ENCODE measurements at places on chromosomes 4 and X. TPM values are rescaled to one million over a fixed set of nuclear protein-coding genes. Genes with fewer than 3 reads are reported as not detected.

DNA sequence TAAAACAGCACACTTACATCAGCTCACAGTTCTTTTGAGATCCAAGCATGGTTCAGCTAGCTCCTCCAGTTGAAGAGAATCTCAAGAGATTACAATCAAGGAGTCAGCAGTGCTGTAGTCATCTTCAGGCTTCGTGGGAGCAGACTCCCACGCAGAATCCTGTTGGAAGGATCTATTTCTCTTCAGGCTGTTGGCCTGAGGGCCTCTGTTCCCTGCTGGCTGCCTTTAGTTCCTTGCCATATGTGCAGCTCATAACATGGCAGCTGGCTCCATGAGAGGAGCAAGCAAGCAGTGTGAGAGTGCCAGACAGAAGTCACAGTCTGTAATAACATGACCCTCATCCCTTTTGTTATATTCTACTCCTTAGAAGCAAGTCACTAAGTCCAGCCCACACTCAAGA, 168.6 kb downstream of the COX18 start:
- H3K4me3 ChIP-seq = no peak overlapping the region
- no peak for DNase-seq
- H3K27me3 ChIP-seq = no peaks in the 10 kb centered on the region
- no peaks in the 10 kb centered on the region for H3K4me1 ChIP-seq
- H3K27ac ChIP-seq = no peak overlapping the region
- no peaks in the 10 kb centered on the region for H3K36me3 ChIP-seq

Gene FANCB
- 4.7 TPM for total RNA-seq

Gene SSX2
- not detected for total RNA-seq

- DNase-seq = peak; percentile 16
- no peaks in the 10 kb centered on the region for H3K4me1 ChIP-seq
- H3K27me3 ChIP-seq = no peaks in the 10 kb centered on the region
- no peak overlapping the region for H3K27ac ChIP-seq
- H3K4me3 ChIP-seq = no peak overlapping the region
- no peaks in the 10 kb centered on the region for H3K36me3 ChIP-seq
These were observed 128.0 kb downstream of the TMA16 start for GRCh38 chr4:163622379-163623035.

DNA sequence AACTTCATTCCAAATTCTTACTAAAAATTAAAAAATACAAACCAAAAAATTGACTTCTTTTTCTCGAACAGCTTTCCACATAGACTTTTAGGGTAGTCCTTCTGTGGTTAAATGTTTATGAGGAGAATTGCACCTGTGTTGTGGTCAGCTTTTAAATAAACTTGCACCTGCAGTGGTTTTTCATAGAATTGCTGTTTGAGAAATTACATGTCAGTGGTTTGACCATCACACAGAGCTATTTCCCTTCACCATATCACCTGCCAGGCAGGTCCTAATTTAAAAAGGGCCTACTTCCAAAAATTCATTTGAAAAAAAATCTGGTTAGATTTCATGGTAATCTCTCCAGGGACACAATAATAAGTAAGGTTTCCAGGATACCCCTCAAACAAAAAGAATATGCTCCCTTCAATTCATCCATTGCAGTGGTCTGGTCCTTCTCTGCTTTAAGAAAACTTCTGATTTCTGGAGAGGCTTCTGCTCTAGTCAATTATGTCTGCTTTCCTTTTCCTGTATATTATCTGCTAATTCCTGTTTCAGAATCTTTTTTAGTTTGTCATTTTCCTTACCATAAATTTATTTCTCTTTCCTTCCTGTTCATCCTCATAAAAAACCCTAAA, 9.8 kb upstream of the UTP3 start:
- DNase-seq = no peak
- no peak overlapping the region for H3K4me3 ChIP-seq
- H3K27ac ChIP-seq = no peak overlapping the region
- no peaks in the 10 kb centered on the region for H3K4me1 ChIP-seq
- H3K36me3 ChIP-seq = no peaks in the 10 kb centered on the region

DNA sequence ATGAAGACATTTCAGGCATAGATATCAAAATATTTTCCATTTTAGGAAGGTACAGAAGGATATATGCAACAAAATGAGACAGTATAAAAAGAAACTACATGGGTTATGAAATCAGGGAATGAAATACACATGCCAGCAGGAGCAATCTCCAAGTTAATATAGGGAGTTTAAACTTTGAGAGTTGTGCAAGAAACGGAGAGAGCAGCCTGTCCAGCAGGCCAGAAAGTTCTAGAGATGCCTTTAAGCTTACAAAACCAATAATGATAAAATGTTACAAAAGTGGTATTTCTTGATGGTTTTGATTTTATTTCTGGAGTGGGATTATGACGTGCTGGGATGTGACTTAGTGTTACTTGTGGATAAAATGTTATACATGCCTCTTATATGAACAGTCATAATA, 2047.9 kb downstream of the ARAP2 start:
- no peaks in the 10 kb centered on the region for H3K36me3 ChIP-seq
- no peaks in the 10 kb centered on the region for H3K27me3 ChIP-seq
- H3K4me3 ChIP-seq = no peak overlapping the region
- no peaks in the 10 kb centered on the region for H3K4me1 ChIP-seq
